ENCODE measurements at places on chromosomes 2 and 18.

DNA sequence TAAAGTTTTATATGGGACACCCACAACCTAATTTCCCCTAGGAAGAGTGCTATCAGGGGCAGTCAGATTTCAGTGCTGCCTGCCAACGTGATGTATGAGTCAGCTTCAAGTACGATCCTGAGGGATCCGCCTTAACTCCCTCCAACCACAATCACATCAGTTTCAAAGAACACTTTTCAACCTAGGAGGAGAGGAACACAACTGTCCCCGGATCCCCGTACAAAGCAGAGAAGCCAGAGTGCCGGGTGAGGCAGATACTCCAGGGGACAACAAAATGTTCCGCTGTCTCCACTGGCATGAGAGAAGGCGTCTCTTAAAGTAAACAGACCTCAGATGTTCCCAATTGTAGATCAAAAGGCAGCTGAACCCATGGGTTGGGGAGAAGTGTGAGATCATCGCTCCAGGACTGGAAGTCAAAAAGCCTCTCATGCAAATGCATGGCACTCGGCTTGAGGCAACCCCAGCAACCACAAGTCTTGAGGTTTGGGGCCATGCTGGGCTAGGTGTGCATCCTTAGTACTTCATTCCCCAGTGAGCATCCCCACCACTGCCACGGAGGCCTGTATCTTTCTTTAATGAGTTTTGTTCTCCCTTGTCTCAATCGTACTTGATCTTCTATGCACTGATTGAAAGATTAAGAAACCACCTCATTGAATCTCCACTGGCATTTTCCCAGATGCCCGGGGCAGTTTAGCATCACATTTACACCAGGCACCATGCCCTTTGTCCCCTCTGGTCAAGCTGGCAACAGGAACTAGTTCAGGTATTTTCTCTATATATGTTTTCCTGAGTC, 91.0 kb upstream of the CCBE1 start:
- no peak for DNase-seq

GRCh38 chr2:85462322-85462721, 43.8 kb downstream of the SH2D6 start:
- no peak for DNase-seq

GRCh38 chr18:48142353-48142752, 211.9 kb upstream of the SMAD2 start:
- DNase-seq, result no peak

DNA sequence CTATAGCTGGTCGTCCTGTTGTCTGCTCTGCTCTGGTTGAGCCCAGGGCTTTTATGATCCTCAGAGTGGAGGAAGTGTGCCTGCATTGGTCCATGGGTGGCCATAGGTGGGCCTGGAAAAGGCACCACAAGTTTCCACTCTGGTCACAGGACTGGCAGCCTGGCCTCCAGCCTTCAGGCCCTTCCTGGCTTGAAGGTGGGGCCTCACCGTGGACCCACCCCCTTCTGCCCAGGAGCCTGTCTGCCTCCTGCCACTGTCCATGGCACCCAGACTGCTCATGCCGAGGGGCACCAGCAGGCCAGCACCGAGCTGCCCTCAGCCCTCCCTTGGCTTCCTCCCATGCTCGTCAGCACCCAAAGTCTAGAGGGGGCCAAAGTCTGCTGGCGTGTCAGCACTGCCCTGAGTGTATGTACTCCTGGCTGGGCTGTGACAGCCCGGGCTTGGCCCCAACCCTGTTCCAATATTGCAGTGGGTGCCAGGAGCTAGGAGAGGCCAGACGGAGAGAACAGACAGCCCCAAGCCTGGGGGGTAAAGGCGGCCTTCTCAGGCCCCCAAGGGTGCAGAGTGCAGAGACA, 529.4 kb downstream of the DCC start:
- DNase-seq, result no peak

DNA sequence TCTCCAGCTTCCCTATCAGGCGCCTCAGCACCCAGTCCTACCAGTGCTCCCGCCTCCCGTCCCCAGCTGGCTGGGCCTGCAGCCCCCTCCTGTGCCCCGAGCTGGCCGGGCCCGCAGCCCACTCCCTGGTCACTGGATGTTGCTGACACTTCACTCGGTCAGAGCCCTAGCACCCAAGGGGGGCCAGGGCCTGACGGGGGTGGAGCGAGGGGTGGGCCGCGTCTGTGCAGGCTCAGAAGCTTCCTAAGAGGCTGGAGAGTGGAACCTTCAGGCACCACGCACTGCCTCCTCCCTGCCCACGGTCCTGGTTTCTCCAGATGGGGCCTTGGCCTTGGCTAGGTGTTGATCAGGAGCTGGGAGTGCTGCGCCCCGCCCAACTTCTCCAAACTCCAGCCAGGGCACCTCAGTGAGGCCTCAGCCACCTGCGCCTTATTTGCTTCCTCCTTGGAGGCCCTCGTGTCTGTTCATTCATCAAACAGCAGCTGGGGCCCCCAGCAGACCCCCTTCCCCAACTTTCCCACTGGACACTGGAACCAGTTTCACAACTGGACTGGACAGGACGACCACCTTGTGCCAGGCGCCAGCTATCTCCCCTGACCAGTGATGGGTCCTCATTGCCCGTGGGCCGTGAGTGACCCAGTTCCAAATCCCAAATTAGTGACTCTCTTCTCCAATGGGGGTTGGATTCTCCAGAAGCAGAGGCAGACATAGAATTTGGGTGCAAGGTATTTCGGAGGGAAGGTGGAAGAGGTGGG, 16.7 kb downstream of the CAPN10 start:
- DNase-seq, result no peak

Measured in thymus (tissue), 14 donors.